Stimulated activated CD8-positive, alpha-beta memory T cell treated with anti-CD3 and anti-CD28 coated beads, Interleukin-2, amount 100 ng/mL, for 1 hour (primary cell): ENCODE measurements at places on chromosomes 12 and 14.

DNA sequence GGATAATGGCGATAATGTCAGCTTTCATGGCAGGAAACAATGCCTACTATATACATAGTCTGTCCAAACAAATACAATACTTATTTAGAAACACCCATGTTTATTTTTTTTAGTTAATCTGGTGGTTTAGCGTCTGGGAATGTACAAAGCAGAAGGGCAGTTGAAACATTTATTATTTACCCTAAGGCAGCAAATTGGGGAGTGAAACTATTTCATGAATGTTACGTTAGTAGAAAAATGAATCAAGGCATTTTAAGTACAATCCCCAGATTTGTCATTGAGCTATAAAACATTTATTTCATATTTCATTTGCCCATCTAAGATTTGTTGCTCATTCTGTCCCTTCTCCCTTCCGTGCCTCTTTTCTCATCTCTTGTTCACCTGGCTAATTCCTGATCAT is 87.1 kb upstream of the ATF1 start:
- no peak for DNase-seq

DNA sequence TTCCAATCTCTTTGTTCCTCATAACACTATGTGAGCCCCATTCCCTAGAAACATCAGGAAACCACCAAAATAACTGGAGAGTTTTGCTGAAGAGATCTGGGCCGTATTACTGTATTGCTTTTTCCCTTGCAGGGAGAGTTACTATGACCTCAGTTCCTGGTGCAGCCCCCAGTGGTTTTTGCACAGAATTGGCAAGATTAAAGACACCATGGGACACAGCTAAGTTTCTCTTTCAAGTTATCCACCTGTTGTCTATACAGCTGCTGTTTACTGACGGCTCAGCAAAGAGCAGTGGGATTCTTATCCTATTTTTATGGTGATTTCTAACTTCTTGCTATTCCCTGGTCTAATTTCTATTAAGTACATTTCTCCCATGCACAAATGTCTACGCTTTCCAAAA is 77.1 kb upstream of the SLC35F4 start:
- DNase-seq: no peak

GRCh38 chr14:93965287-93965821 is 11.0 kb downstream of the ASB2 start:
- no peak for DNase-seq

GRCh38 chr14:92563359-92563758 is 49.8 kb downstream of the RIN3 start:
- DNase-seq: no peak

- DNase-seq: no peak
These were observed 87.4 kb downstream of the HECTD4 start for GRCh38 chr12:112294793-112295192.

GRCh38 chr12:31456562-31456961 is 130.6 kb upstream of the SINHCAF start:
- no peak for DNase-seq

- DNase-seq: no peak
These were observed 1082.5 kb downstream of the BCL11B start for GRCh38 chr14:98189511-98189910.

DNA sequence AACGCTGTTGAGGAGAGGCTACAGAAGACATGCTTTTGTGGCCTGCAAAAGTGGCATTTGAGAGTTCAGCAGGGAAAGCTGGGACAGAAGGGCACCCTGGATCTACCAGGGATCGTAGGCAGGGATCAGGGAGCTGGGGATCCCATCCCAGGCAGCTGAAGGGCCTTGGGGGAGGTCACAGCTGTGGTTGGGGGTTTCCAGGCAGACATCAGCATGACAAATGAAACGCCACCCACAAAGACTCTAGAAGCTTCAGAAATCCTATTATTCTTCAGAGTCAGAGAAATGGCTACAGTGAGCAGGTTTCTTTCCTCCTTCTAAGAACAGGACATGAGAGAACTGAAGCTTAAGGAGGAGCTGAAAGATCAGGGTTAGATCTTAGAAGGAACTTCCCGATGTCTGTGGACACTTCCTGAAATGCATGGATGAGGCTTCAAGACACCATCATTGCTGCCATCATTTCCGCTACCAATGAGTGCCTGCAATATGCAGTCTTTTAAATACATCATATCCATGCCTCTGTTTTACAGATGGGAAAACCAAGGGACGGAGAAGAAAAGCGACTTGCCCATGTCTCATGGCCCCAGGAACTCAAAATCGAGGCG is 104.3 kb downstream of the RBM19 start:
- DNase-seq: no peak

DNA sequence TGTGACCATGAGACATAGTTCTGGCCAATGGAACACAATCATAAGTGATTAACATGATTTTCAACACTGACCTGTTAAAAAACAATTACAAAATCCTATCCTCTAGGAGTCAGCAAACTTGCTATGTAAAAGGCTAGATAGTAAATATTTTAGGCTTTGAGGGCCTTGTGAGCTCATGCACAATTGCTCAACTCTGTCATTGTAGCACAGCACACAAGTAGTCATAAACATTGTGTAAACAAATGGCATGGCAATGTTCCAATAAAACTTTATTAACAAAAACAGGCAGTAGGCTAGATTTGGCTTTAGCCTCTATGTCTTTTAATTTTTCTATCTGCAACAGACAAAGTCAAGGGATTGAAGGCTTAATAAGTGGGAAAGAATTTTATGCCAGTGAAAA is 350.7 kb downstream of the C12orf50 start:
- DNase-seq: no peak

DNA sequence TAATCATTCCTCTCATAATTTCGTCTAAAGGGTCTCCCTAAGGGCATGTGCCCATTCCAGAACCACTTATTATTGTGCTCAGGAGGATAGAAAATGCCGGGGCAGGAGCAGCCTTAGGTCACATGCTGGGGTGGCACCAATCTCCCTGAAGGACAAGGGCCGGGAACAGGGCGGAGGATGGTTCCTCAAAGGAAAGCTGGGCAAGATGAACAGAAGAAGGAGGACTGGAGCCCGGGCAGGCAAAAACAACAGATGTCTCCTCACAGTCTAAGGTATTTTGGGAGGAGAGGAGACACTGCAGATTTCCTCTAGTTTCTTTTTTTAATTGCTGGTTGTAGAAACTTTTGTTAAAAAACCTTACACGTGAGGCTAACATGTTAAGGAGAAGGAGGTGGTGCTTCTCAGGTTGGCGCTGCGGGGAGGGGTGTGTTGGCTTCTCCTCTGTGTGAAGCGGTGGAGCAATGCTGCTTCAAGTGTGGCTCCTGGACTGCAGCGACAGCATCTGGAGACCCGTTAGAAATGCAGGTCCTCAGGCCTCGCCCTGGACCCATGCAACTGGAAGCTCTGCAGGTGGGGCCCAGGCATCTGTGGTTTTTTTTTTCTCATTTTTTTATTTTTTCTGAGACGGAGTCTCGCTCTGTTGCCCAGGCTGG is 164.8 kb downstream of the AACS start:
- DNase-seq: no peak

DNA sequence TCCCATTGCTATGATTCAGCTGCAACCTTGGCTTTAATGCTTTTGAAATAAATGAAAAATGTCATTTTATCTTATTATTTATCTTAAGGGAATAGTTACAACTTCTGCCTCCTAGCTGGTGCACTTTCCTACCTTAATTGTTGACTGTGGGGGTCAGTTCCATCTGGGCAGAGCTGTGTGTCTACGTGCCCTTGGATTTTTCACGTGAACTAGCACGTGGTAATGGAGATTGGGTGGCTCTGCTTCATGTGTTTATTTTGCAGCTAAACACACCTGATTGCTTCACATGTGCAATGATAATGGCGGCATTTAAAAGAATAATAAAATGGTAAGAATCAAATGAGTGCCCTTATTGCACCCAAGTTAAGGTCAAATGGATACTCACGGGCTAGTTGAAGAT is 10.6 kb upstream of the PELI2 start:
- DNase-seq: no peak

DNA sequence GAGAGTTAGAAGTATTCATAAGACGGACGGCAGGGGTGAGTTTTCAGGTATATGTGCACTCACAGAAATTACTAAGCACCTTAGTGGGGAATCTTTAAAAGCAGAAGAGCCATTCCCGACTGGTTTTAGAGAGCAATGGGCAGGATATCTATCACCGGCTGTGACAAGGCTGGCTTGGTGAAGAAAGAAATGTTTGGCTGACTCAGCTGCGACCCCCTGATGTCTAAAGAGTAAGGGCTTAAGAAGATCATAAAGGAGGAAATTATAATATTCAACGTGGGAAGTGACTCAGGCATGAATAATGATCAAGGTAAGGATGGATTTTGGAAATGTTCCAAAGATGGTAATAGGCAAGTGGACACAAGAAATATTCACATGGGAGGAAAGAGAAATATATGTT is 407.6 kb downstream of the TMEM132D start:
- DNase-seq: no peak

DNA sequence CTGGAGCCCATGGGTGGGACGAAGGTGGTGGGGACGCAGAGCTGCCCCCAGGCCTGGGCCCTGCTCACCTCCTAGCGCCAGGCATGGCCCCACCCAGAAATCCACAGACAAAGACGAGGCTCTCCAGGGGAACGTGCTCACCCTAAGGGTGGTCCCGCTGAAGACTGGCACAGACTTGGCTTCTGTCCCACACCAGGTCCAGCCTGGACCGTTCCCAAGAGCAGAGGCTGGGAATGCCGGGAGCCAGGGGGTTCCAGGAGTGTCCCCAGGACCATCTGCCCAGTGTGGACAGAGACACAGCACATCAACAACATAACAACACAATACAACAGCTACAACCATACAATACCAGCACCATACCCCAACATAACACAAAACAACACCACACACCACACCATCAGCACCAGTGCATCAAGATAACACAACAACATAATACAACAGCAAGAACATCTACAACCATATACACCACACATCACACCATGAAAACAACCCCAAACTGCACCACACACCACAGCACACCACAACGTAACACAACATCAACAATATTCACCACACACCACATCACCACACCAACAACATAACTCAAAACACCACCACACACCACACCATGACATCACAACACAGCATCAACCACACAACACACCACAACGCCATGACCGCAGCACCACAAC is 329.6 kb downstream of the ADGRD1 start:
- DNase-seq: no peak

DNA sequence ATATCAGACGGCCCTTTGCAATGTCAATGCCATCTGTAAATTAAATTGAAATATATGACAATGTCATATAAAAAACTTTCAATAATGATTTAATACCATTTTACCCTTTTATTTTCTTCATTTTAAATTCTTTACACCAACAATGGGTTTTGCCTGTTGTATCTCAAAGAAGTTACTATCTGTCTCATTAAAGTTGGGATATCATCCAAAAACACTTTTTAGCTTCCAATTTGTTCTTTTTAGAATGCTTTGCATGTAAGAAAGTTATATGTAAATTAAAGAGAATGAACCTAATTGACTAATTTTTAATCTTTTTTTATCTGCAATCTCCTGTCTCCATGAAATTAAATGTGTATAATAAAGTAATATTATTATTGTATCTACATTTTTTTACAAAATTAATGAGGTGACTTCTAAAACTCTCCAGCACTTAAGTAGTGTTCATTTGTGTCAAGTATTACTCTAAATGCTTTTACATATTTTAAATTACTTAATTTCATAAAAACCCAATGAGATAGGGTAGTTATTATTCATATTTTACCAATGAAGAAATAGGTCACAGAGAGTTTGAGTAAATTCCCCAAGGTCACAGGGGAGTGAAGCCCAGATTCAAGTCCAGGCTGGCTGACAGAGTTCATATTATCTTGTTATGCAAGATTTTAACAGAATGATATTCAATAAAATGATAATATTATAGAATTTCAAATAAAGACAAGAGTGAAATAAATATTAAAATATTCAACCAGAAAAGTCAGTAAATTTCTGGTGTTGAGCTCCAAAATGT is 673.0 kb upstream of the FLRT2 start:
- no peak for DNase-seq

- DNase-seq: no peak
These were observed 8.9 kb upstream of the MYRFL start for GRCh38 chr12:69816082-69816481.

DNA sequence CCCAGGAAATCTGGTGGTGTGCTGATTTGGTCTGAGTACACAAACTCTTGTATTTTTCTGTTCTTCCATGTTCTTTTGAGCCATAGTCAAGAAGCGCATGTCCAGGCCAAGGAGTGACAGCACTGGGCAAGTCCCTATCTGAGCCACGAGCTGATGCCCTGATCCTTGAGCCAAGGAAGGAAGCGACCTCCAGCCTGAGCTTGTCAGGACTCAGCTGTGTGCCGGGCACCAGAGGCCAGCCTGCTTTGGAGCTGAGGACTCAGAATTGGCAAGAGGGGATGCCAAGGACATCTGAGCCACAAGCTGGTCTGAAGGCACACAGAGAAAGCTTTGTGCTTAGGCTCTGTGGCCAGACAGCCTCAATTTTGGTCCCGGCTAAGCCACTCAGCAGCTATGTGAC is 52.6 kb downstream of the GALNT16 start:
- DNase-seq: no peak

DNA sequence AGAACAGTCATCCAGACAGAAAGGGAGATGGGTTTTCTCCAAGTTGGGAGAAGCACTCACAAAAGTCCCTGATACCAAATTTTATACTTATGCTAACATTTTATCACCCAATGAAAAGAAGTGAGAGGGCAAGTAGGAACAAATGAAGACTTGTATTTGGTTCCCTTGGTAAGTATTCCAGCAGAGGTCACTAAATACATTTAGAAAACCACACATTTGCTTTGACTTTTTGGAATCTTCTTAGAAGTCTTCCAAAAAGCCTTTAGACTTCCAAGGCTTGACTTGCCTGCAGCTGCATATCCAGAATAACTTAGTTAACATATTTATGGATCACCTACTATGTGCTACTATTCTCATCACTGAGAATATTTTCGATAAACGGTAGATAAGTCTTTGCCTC is 3.1 kb upstream of the GYS2 start:
- no peak for DNase-seq

DNA sequence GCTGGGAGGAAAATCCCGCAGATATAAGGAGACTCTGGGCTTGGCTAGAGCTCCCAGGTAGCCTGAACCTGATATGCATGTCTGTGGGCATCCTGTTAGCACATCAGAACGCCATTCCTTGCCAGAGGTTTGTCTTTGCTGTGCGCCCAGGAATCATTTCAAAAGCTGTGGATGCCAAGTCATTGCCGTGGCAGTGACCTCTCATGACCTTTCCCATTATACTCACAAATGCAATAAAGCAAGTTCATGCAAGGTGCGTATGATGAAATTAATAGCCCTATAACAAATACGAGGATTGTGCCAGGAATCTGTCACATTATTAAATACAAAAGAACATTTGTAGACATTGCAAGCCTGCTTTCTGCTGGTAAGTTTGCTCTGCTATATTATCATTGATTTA is 229.1 kb upstream of the PELI2 start:
- no peak for DNase-seq

GRCh38 chr12:83143950-83144349 is 457.2 kb downstream of the TMTC2 start:
- no peak for DNase-seq

- no peak for DNase-seq
These were observed 8.9 kb upstream of the PHLDA1 start for GRCh38 chr12:76040461-76040860.

DNA sequence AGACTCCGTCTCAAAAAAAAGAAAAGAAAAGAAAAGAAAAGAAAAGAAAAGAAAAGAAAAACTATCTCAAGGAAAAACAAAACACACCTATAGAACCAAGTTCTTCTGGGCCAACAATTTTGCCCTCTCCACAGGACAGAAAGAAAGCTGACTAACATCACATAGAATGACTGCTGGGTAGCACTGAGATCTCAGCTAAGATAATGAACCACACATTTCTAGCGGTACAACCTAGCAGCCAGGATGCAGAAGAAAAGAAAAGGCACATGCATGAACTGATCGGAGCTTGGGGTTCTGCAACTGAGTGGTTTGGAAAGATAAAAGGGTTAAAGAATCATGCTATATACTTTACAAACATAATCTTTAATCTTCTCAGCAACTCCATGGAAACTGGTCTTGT is 19.5 kb downstream of the TMED10 start:
- no peak for DNase-seq
